Fibroblast of skin of left biceps (primary cell): ENCODE measurements at places on chromosomes 7 and 10.

DNA sequence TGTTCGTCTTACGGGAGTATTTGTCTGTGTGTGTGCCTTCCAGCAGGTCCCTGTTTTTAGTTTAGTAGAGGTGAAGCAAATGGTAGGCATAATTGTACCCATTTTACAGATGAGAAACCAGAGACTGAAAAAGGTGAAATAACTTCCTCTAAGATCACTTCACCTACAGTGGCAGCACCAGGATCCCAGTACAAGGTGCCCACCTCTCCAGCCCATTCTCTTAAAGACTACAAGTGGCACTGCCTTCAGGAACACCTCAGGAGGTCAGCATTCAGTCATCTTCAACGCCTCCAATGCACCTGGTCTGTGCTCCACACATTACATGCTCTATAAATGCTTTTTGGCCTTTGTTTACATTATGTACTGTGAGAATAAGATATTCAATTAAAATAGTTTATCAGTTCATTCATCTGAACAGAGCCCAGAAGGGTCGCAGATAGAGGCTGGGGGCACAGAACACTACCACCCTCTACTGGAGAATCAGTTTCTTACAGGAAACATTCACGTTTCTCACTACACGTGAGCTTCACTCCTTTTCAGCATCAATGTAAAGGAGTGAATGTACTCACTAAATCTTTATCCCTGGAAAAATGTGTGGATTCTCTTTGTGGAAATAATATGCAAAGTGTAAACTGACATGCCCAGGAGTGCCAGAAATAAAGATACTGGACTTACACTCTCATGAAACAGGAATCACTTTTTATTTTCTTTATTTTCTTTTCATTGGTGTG lies 45.5 kb upstream of the ABLIM1 start:
- no peak for DNase-seq

DNA sequence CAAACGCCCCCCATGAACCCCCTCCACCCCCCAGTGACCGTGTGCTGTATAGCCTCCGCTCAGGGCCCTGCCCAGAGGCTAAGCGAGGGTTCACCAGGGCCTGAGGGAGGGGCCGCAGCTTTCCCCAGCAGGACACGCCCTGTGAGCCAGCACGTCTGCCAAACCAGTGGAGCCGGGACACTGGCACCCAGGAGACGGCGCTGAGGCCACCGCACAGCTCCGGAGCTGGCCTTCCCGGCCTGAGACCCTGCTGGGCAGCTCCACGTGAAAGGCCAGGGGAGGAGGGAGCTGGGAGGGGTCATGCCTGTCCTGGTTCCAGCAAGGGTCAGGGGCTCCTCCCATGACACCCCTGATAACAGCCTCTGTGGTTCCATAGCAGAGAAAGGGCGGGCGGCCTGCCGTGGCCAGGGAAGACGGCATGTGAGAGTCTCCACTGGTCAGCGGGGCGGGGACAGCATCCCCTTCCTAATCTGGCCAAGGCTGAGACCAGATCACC lies 278.3 kb downstream of the ELFN1 start:
- DNase-seq: no peak

- no peak for DNase-seq
These were observed 26.8 kb downstream of the PROSER2 start for GRCh38 chr10:11849911-11850310.

DNA sequence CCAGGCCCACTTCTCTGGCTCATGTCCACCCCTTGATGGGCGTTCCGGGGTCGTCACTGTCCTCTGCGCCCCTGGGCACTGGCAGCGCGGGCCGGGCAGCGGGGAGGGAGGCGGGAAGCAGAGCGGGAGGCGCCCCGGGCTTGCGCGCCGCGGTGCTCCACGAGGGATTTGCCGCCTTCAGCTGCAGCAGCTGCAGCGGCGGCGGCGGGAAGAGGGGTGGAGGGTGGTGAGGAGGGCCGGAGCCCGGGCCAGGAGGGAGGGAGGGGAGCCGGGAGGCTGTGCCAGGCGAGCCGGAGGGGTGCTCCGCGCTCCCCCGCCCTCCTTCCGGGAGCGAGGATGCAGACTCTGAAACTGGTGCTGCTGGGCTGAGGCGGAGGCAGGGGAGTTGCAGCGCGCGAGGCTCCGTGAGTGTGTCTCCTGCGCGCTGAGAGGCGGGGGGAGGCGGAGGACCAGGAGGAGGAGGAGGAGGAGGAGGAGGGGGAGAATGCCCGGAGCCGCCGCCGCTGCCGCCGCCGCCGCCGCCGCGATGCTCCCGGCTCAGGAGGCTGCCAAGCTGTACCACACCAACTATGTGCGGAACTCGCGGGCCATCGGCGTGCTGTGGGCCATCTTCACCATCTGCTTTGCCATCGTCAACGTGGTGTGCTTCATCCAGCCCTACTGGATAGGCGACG lies at the start of gene LHFPL3:
LHFPL3 (plus strand) TSS at position 308 of the 674 bp plus-strand sequence.
- DNase-seq: no peak

- no peak for DNase-seq
These were observed 11.9 kb downstream of the NPTX2 start for GRCh38 chr7:98629001-98629431.

DNA sequence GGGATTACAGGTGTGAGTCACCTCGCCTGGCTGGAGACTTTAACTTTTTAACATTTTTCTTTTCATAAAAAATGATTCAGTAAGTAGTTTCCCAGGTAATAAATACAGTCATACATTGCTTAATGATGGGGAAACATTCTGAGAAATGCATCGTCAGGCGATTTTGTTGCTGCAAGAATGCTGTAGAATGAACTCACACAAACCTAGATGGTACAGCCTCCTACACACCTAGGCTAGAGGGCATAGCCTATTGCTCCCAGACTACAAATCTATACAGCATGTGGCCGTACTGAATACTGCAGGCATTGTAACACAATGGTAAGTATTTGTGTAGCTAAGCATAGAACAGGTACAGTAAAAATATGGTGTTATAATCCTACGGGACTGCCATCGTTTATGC lies 108.5 kb upstream of the SFMBT2 start:
- no peak for DNase-seq

GRCh38 chr7:129401967-129402860 lies 32.0 kb upstream of the STRIP2 start:
- DNase-seq: no peak

GRCh38 chr7:11749629-11750028 lies 82.4 kb downstream of the THSD7A start:
- DNase-seq: no peak

- no peak for DNase-seq
These were observed 400.1 kb upstream of the ETV1 start for GRCh38 chr7:14389595-14389994.

DNA sequence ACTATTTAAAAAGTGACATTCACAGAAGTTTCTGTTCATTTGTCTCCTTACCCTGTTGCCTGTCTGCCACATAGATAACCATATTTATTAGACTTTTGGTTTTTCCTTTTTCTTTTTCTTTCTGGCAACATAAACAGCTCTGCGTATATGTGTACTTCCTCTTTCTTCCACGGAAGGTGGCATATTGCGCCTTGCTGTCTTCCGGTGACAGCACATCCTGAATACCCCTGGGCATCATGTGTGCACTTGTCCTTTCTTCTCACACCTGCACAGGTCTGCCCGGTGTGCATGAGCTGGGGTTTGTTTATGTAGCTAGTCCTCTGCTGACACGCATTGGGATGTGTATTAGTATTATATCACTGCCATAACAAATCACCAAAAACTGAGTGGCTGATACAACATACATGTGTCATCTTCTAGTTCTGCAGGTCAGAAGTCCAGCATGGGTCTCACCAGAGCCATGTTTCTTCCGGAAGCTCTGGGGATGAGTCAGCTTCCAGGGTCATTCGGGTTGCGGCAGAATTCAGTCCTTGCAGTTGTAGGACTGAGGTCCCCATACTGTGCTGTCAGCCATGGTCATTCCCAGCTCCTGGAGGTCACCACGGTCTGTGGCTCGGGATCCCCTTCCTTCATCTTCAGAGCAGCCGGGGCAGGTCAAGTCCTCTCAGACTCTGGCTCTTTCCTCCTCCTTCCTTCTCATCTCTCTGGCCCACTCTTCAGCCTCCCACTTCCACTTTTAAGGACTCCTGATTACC lies 596.0 kb upstream of the FOXK1 start:
- no peak for DNase-seq

DNA sequence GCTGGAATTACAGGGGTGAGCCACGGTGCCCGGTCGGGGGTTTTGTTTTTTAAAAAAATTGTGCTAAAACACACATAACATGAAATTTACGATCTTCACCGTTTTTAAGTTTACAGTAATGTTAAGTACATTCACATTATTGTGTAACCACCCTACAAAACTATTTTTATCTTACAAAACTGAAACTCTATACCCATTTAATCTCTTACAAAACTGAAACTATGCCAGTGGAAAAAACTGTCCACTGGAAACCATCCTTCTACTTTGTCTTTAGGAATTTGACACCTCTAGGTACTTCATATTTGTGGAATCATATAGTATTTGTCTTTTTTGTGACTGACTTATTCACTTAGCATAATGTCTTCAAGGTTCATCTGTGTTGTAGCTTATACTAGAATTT lies 1.0 kb upstream of the PSMC2 start:
- no peak for DNase-seq

DNA sequence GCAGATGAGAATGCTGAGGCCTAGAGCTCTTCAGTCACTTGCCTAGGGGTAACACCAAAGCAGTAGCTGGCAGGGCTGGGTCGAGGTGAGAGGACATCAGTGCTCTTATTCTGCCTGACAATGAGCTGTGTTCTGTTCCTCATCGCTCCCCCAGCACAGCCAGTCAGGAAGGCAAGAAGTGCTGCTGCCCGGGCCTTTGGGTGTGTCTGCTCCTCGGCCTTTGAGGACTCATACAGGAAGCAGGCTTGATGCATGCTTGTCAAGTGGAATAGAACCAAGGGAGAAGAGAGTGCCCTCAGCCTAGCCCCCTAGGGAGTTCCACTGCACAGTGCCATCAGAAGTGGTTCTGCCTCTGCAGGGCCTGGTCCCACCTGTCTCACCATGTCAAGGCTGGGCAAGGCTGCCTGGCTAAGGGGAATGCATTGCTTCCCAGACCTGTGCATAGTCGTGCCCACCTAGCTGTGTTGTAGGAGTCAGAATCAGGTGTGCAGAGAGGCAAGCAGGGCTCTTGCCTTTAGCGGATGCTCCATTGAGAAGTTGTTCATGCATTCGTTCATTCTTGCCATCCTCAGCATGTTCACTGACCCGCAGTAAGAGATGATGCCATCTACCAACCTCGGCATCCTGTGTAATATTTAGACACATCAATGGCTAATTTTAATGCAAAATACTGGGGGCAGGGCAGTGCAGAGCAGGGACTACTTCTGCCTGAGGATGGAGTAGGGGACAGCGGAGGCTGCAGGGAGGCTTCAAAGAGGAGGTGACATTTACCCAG lies 156.6 kb downstream of the RPS24 start:
- DNase-seq: no peak
